ENCODE measurements at places on chromosomes 7 and 10.

GRCh38 chr7:4916113-4916512, 32.6 kb upstream of the RADIL start:
- DNase-seq = no peak

DNA sequence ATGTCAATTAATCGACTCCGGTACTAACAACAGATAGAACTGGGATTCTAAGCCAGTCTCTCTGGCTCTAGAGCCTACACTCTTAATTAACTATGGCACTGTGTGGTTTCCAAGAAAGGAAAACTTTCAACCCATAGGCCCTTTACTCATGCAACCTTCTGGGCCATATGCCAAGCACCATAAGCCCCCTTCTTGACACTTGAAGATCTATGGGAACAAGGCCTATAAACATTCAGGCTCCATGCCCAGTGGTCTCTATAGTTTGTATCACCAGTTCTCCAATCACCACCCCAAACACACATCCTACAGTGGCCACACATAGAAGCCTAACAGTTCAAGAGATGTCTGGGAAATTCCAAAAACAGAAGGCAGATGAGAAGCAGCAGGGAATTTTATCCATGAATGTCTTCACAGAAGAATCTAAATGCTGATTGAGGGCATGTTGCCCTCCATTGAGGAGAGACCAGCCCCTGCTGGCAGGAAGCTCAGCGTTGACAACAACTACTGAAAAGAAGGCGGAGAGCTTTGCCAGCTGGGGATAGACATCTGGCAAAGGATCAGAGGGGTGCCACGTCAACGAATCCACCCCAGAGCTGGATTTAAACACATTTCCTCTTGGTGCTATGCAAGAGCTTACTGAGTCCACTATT, 64.4 kb downstream of the GRM3 start:
- no peak for DNase-seq

DNA sequence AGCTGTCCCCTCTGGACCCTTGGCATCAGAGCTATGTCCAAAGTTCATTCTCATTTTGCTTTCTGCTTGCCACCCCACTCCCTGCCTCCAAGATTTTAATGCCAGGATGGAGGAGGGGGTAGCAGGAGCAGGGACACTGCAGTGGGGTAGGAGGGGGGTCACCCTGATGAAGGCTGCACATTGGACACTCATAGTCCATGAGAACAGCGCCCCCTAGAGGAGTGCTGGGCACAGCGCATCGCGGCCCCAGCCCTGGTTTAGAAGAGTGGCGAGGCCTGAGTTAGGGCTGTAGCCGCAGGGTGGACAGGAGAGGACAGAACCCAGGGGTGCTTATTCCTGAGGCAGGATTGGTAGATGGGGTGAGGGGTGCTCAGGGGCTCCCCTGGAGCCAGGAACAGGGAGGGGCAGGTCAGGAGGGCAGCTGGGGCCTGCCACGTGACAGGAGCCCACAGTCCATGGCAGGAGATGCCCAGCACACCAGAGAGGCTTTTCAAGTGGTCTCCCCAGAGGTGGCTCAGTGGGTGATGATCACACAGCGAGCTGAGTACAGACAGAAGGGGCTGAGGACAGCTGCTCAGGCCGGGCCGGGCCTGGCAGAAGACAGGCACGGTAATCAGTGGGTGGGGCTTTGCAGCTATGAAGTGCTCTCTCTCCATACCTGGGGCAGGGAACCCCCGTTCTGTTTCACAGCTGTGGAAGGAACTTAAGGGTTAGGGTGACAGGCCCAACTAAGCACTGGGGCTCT, 71.4 kb downstream of the NEURL1 start:
- DNase-seq = no peak

DNA sequence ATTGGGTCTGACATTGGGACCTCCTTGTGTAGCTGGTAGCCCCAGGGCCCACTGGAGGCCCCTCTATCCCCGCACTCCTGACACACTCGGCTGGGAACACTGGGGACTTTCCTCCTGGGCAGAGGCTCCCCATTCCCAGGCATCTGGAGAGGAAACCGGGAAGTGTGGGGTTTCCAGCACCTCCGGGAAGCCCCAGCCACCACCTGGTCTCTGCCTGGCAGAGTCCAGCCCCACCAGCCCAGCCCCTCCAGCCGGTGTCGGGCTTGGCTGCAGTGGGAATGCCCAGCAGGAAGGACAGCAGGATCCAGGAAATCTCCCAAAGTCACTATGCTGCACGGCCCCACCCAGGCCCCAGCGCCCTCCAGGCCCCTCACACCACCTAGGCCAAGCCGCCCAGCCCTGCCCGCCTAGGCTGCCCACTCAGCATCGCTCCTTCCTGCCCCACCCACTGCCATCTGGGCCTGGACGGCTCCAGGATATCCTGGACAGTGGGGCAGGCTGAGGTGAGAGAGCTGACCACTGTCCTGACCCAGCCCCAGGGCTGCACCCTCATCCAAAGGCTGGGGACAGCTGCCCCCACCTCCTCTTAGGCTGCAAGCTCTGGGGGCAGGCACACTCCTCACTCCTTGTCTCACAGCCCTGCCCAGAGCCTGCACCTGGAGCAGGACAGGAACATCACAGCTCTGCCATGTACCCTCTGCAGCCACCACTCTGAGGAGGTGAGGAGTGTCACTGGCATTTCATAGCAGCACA, 11.8 kb downstream of the RASGEF1A start:
- no peak for DNase-seq

GRCh38 chr7:142298009-142298408, 40.2 kb upstream of the PRSS58 start:
- no peak for DNase-seq

GRCh38 chr10:121732656-121733445, 134.6 kb upstream of the FGFR2 start:
- DNase-seq = no peak

GRCh38 chr7:149751043-149751775, 22.2 kb downstream of the ZNF467 start:
- no peak for DNase-seq

DNA sequence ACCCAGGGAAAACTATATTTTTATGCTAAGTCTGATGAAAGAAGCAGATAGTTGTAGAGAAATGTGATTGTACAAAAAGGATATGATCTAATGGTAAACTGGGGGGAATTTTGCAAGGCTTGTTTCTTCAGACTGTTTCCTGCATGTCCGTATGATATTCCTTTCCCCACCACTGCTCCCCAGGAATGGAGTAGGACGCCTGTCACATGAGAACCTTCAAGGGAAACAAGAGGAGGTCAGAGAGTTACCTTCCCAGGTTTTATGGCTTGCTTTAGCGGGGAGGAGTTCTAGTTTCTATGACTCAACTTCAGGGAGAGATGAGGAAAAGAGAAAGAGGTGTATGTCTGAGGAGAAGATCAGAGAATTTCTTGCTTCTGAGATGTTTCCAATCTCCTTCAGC, 16.4 kb upstream of the ITPRID1 start:
- DNase-seq = no peak

All from activated CD8-positive, alpha-beta memory T cell treated with anti-CD3 and anti-CD28 coated beads for 48 hours (primary cell).